Glutamatergic neuron (in vitro differentiated cells): ENCODE measurements at places on chromosomes 4 and X.
A peak's percentile ranks its signal among the peaks of the same experiment; 100 is the strongest.

GRCh38 chr4:162352580-162353107, 188.8 kb upstream of the FSTL5 start:
- DNase-seq = no peak

- no peak for DNase-seq
Measured at GRCh38 chr4:183554878-183555585, 50.2 kb downstream of the ING2 start.

DNA sequence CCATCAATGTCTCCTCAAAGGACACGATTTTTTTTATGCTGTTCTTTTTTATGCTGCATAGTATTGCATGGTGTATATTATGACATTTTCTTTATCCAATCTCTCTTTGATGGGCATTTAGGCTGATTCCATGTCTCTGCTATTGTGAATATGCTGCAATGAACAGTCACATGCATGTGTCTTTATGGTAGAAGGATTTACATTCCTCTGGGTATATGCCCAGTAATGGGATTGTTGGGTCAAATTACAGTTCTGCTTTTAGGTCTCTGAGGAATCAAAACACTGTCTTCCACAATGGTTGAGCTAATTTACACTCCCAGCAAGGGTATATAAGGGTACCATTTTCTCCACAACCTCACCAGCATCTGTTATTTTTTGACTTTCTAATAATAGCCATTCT, 113.9 kb downstream of the GRIA3 start:
- DNase-seq = no peak

DNA sequence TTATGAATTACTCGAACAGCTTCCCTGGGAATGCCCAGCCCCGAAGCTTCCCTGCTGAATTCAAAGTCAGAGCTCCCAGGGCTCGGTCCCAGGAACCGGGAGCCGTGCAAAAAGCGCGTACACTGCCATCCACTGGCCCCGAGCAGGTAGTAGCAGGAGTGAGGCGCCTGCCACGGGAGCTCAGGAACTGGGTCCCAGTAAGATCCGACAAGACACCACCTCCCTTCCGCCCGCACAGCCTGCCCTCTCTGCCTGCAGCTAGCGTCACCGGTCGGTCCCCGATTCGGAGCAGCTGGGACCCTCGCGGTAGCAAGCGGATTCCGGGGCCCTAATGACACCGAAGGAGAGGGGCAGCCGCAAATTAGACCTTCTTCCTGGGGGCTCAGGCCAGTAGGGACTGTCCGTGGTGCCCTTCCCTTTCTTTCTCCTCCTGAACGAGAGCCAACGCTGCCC, 1.2 kb downstream of the CORIN start:
- DNase-seq = peak; percentile 82

- DNase-seq = no peak
Measured at GRCh38 chr4:139858436-139859205, 193.0 kb downstream of the MGST2 start.

- no peak for DNase-seq
Measured at GRCh38 chr4:157075401-157075800, 549 bp upstream of the GLRB start.

DNA sequence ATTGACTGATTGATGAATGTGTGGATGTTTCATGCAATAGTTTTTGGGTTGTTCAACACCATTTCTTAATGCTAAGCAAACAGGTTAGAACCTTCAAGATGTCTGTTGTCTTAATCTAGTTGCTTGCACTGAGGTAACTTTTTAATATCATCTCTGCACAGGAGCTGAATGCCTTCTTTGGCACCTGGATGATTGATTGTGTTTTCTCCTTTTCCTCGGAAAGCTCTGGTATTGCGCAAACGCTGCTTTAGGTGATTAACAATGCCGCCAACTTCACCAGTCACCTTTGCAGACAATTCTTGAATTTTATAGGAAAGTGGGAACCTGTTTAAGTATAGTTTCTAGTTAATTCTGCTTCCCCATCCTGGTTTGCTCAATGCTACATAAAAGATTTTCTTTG, 48.2 kb downstream of the RTL9 start:
- DNase-seq = no peak

DNA sequence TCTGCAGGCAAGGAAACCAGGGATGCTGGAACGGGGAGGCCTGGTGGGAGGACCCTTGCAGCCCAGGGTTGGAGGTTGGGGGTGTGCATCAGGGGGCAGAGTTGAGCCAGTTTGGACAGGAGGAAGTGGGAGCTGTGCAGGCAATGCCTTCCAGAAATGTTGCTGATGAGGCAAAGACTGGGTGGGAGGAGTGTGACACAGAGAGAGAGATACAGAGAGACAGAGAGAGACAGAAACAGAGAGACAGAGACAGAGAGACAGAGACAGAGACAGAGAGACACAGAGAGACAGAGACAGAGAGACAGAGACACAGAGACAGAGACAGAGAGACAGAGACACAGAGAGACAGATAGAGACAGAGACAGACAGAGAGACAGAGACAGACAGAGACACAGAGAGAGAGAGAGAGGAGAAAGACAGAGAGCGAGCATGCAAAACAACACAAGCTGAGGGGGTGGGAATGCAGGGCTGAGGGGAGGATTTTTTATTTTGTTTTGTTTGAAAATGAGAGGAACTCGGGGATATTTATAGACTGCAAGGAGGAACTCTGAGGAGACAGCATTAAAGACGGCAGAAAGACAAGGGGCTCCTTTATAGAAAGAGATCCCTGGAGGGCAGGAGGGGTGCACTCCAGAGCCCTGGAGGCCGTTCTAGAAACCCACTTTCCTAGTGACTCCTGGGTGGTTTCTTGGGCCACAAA, 1.9 kb upstream of the HAUS3 start:
- peak; percentile 69 for DNase-seq

- no peak for DNase-seq
Measured at GRCh38 chr4:105971036-105971435, 75.8 kb downstream of the NPNT start.

DNA sequence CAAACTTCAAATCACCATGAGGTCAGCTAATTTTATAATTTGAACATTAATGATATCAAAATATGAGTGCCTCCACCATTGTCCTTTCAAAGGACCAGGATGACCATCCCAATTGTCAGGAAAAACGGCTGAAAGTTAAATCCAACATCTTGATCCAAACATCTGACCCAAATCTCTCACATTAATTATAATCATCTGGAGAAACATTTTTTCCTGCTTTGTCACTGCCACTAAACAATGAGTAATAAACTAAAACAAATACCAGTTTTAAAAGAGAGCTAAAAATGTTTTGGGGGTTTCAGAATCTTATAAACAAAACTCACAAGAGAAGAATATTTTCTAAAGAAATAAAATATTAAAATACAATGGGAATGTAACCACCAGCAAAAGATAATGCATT, 45.7 kb upstream of the NDST4 start:
- DNase-seq = no peak

DNA sequence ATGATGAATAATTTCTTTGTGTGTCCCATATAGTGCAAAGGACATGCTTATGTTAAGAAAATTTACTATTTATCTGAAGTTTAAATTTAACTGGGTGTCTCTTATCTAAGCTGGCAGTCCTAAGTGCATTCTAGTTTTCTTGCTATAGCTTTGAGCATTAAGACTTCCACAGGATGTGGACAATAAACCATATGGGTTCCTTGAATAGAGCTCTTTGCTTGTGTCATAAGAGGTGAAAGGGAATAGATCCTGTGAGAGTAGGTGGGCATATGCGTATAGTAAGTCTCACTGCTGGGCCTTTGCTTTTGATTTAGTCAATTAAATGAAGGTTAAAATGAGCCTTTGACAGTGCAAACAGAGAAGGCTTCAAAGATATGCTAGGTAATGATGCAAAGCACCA, 223.4 kb upstream of the GYPA start:
- no peak for DNase-seq

DNA sequence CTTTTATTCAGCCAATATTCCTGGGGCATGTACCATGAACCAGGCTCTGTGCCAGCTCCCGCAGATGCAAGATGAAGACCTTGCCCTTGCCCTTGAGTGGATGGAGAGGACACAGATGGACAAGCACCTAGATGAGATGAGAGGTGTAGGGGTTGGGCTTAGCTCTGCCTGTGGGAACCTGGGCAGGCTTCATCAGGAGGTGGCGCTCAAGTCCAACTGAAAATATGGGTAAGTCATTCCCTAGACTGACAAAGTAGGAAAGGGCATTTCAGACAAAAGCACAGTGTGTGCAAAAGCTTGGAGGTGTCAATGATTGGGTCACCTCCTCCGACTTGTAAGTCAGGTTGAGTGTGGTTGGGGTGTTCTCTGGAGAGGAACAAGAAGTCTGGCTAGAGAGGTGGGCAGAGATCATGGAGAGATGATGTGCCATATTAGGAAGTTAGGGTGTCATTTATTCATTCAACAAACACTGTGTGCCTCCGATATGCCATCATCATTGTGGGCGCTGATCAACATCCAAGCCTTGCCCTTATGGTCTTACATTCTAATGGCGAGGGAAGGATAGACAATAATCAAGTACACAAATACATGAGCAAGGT, 64.6 kb downstream of the ANAPC4 start:
- peak; percentile 72 for DNase-seq

GRCh38 chrX:147476008-147476407, 435.7 kb upstream of the FMR1 start:
- peak; percentile 13 for DNase-seq

GRCh38 chr4:49217492-49217891, 231.4 kb downstream of the CWH43 start:
- DNase-seq = no peak

GRCh38 chr4:94452476-94453371, 982 bp downstream of the PDLIM5 start:
- peak; percentile 54 for DNase-seq

GRCh38 chr4:1150875-1151274, 21.5 kb downstream of the SPON2 start:
- no peak for DNase-seq

- no peak for DNase-seq
Measured at GRCh38 chrX:27815209-27815608, 7.4 kb downstream of the MAGEB10 start.

DNA sequence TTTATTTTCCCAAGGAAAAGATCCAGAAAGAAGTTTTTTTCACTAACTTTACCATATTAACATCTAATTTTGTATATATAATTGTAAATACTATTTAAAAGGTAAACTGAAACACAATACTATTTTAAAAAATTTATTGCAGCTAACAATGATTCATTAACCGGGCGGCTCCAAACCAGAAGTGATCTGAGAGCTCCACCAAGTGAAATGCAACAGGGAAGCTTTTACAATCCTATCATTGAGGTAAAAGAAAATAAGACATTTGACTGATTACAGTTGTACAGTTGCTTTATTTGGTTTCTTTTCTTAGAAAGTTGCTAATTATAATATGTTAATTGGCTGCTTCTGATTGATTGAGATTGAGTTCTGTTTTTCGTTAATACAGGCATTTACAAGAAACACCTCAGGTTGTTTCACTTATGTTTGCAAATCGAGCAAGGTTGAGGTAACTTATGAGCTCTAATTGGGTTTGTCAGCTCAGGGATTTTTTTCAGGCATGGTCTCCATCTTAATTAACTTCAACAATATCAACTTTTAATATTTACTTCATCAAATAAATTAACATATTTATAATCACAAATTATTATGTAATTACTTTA, 220.2 kb upstream of the UGT8 start:
- no peak for DNase-seq

GRCh38 chr4:143313996-143314395, 22.7 kb upstream of the GAB1 start:
- DNase-seq = no peak

- DNase-seq = no peak
Measured at GRCh38 chr4:84648863-84649647, 66.1 kb downstream of the CDS1 start.

- DNase-seq = peak; percentile 80
Measured at GRCh38 chr4:88283661-88284438, 511 bp downstream of the PPM1K start.

GRCh38 chr4:48331577-48332330, 9.6 kb upstream of the SLAIN2 start:
- DNase-seq = no peak

DNA sequence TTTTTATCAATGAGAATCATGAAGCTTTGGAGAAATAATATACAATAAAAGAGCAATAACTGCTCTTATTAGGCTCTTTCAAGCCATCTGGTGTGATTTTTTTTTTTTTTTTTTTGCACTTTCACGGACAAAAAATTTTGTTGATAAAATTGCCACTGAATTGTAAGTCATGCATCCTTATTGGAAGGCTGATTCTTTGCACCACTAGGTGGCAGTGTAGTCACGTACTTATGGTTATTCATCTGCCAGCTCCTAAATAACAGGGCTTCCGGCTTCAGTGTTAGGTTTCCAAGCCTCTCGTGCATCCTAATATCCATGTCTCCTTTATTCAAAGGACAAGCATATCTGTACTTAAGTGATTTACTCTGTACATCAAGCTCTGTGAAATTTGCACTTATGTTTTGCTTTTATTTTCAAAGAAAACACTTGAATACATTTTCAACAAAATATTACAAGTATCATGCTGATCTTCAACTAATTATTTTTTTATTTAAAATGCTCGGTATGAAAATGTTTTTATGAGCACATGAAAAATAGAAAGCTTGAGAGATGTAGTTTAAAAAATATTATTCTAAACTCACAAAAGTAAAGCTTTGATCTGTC, 1578.3 kb upstream of the TENM3 start:
- peak; percentile 63 for DNase-seq

DNA sequence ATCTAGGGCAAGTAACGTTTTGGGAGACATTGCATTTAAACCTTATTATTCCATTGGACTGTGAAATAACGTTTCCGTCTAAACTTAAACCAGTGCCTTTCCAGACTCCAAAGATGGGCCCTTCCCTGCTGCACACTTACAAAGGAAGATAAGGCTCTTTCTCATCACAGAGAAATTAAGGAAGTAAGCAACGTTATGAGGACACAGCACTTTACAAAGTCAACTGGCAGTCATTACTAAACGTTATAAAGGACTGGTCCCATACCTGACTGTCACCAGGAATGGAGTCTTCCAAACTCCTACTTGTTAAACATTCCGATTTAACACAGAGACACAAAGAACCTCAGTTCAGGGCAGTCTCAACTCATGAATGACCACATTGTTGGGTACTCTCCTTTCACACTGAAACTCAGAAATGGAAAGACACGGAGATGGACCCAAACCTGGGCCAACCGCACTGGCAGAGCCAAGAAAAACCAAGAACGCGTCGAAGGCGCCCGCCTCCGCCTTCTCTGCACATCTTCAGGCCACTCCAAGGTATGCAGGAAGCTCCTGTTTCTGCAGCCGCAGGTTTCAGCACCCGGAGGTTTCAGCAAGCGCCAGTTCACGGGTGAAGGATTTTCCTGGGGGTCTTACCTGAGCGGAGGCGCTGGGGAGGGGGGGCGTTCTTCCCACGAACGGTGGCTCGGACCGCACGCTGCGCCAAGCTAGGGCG, 670 bp downstream of the PAPSS1 start:
- DNase-seq = no peak

GRCh38 chr4:140607852-140608251, 39.1 kb upstream of the UCP1 start:
- no peak for DNase-seq

DNA sequence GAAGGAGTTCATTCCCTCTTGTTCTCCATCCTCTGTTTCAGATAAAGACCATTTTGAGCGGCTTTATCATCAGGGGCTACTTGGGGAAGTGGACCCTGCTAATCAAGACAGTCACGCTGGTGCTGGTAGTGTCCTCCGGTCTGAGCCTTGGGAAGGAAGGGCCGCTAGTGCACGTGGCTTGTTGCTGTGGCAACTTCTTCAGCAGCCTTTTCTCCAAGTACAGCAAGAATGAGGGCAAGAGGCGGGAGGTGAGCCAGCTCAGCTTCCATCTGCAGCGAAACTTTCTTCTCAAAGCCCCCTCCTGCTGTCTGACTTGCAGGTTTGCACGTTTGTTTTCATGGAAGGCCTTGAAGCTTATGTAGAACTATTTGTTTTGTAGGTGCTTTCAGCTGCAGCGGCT, 49.5 kb downstream of the CLCN4 start:
- DNase-seq = no peak
